Liver (tissue), 10 donors: ENCODE measurements at places on chromosomes 11 and 22. TPM values are rescaled to one million over a fixed set of nuclear protein-coding genes. Genes with fewer than 3 reads are reported as not detected.

- DNase-seq: no peak
Measured at GRCh38 chr11:57386178-57386940, 4.1 kb downstream of the PRG2 start.

GRCh38 chr11:99098751-99099150, 78.0 kb downstream of the CNTN5 start:
- no peak for DNase-seq

Gene FGF19
- 0.09 TPM for polyA plus RNA-seq

DNA sequence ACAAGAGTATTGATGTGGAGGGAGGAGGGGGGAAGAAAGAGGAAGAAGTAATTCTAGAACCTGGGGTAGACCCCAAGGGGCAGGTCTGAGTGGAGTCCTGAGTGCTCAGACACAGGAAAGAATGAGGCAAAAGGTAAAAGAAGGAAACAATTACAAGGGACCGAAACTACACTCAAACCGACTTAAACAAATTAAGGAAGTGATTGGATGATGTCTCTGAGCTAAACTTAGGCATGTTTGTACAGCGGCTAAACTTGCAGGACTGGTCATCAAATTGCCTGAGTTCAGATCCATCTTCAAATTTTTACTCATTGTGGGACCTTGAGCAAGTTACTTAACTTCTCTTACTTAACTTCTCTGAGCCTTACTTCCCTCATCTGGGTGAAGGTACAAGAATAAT, 86.3 kb upstream of the LRRC55 start:
- no peak for DNase-seq

- no peak for DNase-seq
Measured at GRCh38 chr22:36997746-36998145, 21.5 kb downstream of the TST start.

DNA sequence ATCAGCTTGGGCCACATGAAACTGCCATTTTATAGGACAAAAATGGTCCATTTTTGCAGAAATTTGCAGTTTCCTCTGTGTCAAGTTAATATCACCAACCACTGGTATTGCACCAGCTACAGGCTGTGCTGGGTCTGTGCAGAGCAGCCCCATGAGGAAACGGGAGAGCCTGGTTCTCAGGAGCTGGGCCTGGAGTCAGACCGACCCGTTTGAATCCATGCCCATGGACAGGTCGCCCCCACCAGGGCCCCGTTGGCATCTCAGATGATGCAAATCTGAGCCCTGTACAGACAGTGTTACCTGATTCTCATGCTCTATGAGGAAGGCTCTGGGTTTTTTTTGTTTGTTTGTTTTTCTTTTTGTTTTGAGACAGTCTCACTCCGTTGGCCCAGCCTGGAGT, 9.8 kb upstream of the SEC14L6 start:
- DNase-seq: no peak
